Stimulated activated CD4-positive, alpha-beta T cell treated with anti-CD3 and anti-CD28 coated beads, Interleukin-1b, Interleukin-23, amount 100 ng/mL, for 24 hours (primary cell): ENCODE measurements at places on chromosomes 13 and 19.

DNA sequence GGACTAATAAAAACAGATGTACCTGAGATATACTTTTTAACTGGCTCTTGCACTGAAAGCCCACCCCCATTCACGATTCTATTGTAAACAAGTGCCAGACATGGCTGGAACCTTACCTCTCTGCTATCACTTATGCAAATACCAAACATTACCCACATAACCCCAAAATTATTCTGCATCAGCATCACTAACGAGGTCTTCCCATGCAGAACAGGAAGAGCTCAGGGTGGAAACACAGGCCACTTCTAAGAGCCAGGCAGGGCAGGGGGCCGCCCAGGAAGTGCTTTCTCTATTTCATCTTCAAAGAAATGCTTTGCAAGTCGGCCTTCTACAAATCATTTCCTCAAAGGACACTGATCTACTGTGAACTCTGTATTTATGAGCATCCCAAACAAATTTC is 7.3 kb downstream of the IRS2 start:
- no peak for DNase-seq

DNA sequence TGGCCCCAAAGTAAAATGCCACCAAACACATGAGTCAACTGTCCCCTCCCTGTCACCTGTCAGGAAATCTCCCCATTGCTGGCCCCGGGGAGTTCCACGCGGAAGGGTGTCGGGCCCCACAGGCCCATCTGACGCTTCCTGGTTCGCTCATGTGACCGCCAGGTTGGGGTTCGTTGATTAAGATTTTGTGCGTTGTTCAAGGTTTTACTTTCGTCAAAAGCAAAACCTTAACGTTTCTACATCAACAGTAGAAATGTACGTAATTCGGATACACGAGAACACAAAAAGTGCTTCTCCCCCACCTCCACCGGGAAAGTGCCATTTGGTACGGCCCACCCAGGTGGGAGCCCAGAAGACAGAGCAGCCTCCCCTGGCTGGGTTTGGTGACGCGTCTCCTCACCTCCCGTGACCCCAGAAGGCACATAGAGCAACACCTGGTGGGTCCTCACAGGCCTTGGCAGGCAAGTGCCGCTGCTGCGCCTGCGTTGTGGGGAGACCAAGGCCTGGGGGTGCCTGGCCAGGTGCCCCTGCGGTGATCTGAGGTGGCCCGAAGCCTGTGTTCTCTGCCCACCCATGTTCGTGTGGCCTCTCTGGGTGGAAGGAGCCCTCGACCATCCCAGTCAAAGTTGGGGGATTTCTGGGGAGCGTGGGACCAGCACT is 161.6 kb downstream of the KDM4B start:
- no peak for DNase-seq

- DNase-seq: peak; percentile 2
Measured at GRCh38 chr13:75365724-75366173, 116.2 kb downstream of the TBC1D4 start.

- no peak for DNase-seq
Measured at GRCh38 chr19:55248166-55248675, 10.6 kb downstream of the PPP6R1 start.

DNA sequence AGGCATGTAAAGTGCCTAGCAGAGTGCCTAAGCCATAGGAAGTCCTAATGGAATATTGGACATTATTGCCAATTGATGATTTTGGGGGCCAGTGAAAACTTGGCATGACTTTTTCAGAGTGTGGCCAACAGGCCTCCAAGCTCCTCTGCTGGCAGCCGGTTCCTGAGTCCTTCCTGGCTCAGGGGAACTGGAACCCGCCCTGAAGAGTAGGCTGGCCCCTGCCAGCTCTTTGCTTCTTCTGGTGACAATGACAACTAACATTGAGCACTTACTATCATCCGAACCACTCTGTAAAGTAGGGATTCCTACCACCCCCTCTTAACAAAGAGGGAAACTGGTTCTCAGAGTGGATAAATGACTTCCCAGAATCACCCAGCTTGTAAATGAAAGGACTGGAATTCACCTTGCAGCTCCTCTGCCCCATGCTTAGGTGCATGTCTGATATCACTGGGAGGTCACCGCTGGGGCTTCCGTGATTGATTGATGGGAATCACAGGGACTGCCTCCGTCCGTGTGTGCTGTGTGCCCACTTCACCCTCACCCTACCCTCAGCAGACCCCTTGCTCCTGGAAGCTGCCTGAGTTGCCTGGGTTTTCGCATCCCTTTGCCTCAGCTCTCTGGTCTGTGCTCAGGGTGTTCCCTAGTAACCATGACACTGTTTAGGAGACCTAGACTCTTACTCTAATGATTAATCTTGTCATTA is 50.6 kb downstream of the TNFRSF19 start:
- DNase-seq: no peak

GRCh38 chr13:63088226-63088625 is 1672.6 kb upstream of the PCDH20 start:
- DNase-seq: no peak

DNA sequence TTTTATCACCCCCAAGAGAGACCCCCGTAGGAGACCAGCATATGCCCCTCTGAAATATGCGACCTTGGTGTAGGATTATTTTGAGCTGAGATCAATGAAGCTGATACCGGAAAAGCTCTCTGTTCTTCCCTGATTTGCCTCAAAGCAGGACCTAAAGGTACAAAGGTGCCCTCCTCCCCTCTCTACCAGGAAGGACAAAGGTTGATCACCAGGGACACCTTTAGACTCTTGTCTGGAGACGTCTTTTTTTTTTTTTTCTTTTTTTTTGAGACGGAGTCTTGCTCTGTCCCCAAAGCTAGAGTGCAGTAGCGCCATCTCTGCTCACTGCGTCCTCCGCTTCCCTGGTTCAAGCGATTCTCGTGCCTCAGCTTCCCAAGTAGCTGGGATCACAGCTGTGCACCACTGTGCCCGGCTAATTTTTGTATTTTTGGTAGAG is 792 bp upstream of the PEX11G start:
- DNase-seq: no peak

GRCh38 chr19:11288349-11288748 is 7.6 kb upstream of the TSPAN16 start:
- DNase-seq: no peak

DNA sequence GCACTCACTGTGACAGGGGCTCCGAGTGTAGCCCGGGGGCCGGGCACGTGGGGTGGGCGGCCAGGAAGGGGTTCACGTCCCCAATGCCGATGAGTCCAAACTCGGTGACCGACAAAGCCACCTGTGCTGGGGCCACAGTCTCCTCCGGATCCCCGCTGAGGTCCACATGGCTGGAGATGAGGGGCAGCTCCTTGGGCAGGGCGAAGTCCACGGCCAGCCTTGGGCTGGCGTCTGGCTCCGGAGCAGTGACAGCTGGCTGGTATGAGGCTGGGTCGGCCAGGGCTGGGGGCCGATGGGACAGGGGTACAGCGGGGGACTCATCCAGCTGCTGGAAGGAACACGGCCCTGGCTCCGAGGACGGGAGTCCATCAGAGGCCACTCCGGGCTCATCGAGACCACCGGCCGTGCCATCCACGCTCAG is 15.9 kb upstream of the PLPP2 start:
- no peak for DNase-seq

- no peak for DNase-seq
Measured at GRCh38 chr19:55486043-55486970, 1.3 kb downstream of the NAT14 start.

GRCh38 chr19:48283908-48284307 is 14.0 kb downstream of the ZNF114 start:
- DNase-seq: no peak

DNA sequence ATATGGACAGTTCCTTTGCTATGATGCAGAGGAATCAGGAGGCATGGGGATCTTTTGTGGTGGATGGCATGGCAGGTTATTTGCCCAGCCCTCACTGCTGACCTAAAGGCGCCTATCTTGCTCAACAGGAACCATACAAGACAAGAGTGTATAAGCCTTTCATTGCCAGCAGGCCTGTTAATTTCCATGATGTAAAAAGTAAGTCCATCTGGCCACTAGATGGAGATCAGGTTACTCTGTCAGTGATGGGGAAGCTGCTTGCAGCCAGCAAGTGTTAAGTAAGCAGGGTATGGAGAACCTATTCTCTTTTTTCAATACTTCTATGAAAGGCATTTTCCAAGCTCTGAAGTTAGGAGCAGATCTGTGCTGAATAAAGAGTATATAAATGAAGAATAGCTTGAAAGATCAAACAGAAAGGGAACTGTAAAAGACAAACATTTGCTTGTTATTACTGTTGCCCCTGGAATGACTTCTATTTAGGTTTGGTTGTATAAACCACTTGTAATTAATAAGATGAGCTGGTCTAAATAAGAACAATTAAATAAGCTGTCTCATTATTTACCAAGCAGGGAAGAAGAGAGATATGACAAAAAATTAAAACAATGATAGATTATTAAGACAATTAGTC is 210.9 kb downstream of the RGCC start:
- no peak for DNase-seq

GRCh38 chr19:43735957-43736356 is 18.8 kb downstream of the SMG9 start:
- DNase-seq: no peak

DNA sequence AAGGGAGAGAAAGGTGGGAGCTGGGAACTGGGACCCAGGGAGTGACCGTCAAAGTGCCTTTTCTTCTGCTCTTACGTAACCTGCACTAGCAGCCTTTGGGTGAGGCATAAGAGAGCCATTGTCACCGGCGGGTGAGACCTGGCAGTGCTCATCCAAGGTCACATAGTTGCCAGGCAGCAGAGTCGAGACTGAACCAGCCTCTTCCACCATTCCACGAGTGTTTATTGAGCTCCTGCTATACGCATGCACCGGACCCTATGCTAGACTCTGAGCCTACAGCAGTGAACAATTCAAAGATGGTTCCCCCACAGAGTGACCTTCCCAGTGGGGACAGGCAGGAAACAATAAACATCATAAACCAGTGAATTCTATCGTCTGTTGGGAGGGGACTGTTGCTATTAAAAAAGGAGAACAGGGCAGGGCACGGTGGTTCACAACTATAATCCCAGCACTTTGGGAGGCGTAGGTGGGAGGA is 18.6 kb upstream of the STRN4 start:
- no peak for DNase-seq

DNA sequence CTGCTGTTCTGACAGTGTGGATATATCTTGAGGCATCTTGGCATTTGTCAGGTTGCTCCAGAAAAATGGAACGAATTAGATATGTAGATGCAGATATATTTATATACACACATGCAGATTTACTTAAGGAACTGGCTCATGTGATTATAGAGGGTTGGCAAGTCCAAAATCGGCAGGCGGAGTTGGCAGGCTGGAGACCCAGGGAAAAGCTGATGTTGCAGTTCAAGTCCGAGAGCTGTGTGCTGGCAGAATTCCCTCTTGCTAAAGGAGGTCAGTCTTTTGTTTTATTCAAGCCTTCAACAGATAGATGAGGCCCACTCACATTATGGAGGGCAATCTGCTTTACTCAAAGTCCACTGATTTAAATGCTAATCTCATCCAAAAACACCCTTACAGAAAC is 24.4 kb upstream of the CSNK1A1L start:
- no peak for DNase-seq

GRCh38 chr13:106176117-106176516 is 359.3 kb downstream of the EFNB2 start:
- DNase-seq: no peak

- no peak for DNase-seq
Measured at GRCh38 chr13:78197231-78197630, 278.6 kb upstream of the EDNRB start.

- no peak for DNase-seq
Measured at GRCh38 chr19:37227996-37228395, 10.0 kb downstream of the ZNF383 start.

- DNase-seq: no peak
Measured at GRCh38 chr13:67267136-67267535, 37.0 kb upstream of the PCDH9 start.

- DNase-seq: no peak
Measured at GRCh38 chr13:38697197-38697596, 10.3 kb downstream of the FREM2 start.

GRCh38 chr19:44792281-44792680 is 14.6 kb downstream of the CBLC start:
- DNase-seq: no peak

DNA sequence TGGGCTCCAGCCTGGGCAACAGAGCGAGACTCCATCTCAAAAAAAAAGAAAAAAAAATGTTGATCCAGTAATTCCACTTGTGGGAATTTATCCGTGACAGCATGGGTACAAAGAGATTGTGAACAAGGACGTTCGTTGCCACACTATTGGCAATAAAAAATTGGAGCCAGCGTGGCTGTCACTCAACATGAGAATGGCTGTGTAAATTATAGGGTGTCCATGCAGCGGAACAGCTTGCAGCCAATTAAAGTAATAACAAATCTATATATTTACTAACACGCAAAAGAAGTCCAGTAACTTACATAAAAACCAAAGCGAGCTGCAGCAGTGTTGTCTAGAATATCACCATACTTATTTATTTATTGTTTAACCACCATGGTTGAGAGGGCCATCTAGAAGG is 19.3 kb downstream of the DPF1 start:
- DNase-seq: no peak

- no peak for DNase-seq
Measured at GRCh38 chr19:10919352-10920287, 8.8 kb downstream of the YIPF2 start.

GRCh38 chr19:3683405-3684053 is 16.7 kb downstream of the PIP5K1C start:
- no peak for DNase-seq
